ENCODE measurements at places on chromosomes 11 and 22.

GRCh38 chr11:111550258-111550657 is 9.7 kb downstream of the LAYN start:
- no peak for DNase-seq

DNA sequence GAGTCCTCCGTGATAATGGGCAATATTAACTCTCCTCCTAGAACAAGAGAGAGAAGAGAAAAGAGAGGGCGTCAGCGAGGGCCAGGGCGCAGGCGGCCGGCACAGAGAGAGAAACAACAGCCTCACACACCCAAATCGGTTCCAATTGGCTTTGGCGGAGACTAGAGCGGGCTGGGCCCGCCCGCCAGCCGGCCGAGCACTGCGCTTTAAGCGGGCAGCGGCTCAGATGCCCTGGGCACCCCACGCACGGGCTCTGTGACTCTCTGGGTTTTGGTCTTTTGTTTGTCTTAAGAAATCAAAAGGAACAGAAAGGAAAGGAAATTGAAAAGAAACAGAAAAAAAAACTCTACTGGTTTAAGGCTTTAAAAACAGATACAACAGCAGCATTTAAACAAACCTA is 17.0 kb downstream of the SLC22A12 start:
- no peak for DNase-seq

DNA sequence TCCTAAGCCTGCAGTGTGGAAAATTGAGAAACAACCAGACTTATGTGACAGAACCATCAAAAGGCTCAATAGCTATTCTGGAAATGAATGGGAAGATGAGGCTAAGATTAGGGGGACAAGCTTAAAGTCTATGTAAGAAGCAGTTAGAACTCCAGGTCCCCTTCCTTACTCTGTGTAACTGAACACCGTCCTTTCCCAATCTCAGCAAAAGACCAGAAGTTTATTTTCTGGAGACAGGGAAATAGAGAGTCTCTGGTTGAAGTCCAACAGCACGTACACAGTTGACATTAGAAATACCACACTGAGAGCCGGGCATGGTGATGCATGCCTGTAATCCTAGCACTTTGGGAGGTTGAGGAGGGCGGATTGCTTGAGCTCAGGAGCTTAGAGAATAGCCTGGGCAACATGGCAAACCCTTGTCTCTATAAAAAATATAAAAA is 93.9 kb downstream of the CD44 start:
- DNase-seq, result no peak

- peak; percentile 36 for DNase-seq
These were observed 7.5 kb upstream of the CDKN1C start for GRCh38 chr11:2892967-2893528.

- no peak for DNase-seq
These were observed 12.0 kb upstream of the ZDHHC13 start for GRCh38 chr11:19105011-19105410.

GRCh38 chr11:12013781-12014180 is 5.4 kb upstream of the DKK3 start:
- no peak for DNase-seq

DNA sequence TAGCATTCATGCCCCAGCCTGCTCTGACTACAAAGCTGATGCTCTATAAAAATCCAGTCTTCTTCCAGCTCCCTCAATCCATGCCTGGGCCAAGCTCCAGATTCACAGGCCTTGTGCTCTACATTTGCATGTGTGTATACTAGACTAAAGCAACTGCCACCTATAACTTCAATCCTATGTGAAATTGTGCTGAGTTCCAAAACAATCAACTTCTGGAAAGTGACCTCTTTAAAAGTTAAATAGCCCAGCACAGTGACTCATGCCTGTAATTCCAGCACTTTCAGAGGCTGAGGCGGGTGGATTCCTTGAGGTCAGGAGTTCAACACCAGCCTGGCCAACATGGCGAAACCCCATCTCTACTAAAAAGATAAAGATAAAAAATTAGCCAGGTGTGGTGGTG is 114.3 kb upstream of the ZC3H12C start:
- no peak for DNase-seq

DNA sequence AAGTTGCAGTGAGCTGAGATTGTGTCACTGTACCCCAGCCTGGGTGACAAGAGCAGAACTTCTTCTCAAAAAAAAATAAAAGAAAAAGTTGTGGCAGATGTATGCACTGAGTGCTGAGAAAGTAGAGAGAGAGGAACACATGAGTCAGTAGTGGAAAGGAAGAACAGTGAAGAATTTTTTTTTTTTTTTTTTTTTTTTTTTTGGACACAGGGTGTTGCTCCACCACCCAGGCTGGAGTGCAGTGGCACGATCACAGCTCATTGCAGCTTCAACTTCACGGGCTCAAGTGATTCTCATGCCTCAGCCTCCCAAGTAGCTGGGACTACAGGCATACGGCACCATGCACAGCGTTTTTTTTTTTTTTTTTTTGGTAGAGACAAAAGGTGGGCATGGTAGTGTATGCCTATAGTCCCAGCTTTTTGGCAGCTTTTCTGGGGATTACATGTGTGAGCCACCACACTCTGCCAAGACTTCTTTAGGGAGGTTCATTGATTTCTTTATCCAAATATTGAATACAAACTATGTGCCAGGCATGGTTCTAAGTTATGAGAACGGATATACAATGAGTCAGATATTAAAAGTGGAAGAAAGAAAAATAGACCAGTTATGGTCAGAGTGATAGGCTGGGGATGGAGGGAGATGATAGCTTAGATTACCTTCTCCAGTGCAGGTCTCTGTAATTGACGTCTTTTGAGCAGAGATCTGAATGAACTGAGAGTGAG is 62.0 kb downstream of the YAP1 start:
- DNase-seq, result no peak

DNA sequence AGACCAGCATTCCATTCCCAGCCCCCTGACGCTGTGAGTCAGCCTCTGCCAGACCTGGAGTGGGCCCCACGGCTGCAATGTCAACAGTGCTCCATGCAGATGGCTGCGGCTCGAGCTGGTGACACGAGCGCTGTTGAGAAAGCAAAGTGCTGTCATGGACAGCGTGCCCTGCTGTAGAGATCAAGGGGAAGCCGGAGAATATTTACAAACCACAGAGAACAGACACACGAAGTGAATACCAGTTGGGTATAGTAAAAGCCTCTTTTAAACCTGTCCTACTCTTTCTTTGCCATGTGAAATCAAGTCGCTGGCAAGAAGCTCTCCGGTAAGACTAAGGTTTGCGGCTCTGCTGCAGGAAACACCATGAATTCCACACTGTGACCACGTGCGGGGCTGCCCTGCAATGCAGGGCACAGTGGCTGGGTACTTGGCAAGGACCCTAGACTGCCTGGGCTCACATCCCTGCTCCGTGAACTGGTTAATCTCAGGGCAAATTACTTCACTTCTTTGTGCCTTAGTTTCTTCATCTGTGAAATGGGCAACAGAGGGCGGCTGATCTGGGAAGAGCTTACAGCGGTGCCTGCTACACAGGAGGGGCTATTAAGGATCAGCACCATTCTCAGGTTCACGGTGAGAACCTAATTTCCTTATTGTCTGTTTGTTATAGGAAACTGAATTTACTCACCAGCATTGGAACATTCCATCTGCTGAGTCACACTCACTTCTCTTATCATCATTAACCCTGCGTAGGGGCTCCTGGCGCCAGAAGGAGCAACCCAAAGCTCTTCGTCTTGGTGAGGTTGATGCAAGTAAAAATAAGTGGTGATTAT is 27.8 kb upstream of the ELFN2 start:
- no peak for DNase-seq

DNA sequence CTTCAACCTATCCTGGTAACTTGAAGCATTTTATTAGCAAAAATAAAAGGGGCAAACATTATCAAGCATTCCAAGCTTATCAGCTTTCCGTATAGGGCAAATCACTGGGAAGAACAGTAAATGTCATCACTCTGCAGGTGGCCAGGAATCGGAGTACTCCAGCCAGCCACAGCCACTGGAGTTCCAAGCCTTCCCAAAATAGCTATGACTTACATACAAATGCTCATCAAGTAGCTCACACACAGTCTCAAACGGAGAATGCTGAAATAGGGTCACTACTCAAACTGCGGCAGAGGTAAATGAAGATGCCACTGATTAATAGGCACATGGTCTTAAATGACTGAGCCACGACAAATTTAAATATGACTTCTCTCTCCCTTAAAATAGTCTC is 2.1 kb downstream of the USP28 start:
- no peak for DNase-seq

- DNase-seq, result no peak
These were observed 551.9 kb upstream of the KIRREL3 start for GRCh38 chr11:127552446-127552845.

DNA sequence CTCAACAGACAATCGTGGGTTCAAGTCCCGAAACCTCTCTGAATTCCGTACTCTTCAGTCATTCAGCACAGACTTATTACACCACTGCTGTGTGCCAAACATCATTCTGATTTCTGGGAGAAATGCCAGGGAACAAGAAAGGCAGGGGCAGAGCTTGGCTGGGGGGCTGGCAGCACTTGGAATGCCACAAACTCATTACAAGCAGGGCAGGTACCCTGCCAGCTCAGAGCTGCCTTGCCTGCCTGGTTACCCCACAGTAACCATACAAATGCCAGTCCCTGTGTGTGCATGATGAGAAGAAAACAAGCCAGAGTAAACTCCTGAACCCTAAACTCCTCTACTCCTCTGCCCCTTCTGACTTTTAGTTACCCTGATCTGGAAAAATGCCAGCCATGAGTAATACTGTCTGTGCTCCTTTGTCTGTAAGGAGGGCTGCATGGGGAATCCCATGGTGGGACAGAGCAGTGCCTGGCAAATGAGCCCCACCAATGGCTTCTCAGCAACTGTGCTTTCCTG is 6.9 kb upstream of the RAD9A start:
- DNase-seq, result no peak

DNA sequence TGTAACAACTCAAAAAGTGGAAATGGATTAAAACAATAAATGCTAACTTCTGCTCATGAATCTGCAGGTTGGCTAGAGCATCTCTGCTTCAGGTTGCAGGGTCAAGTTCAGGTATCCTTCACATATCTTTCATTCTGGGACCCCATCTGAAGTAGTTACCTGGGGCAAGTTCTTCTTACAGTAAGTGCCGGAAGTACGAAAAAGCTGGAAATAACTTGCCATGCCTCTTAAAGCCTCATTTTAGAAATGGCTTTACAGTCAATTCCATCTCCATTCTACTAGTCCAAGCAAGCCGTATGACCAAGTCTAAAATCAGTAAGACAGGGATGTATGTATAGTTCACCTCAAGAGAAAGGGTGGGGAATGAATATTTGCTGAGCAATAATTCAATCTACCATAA is 93.7 kb downstream of the FCHSD2 start:
- no peak for DNase-seq

GRCh38 chr11:3085052-3085451 is 27.8 kb upstream of the CARS1 start:
- no peak for DNase-seq

DNA sequence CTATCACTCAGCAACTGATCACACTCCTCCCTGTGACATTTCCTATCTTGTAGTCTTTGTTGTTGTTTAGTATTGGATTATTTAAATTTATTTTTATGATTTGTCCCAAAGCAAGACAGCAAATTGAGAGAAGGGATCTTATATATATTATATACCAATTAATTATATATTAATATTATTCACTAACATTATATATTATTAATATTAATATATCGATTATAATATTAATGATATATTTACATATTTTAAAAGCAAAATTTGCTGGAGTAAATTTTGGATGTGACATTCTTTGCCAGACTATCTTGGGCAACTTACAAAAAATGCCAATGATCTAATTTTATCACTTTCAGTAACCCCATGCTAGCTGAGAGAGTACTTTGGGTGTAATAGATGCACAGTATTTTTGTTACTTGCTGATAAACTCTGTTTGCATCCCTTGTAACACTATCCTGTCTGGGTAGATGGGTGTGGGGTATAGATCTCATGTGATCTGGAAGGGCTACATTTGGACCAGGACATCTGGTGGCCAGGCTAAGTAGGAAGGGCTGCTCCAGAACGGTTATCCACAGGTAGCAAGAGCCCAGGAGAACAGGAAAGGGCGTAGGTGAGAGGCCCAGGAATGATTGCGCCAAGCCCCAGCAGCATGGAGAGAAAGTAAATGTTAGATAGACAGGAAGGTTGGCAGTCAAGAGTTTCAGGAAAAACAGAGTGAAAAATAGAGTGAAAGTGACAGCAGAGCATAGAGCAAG is 608.6 kb upstream of the KIRREL3 start:
- DNase-seq, result no peak

DNA sequence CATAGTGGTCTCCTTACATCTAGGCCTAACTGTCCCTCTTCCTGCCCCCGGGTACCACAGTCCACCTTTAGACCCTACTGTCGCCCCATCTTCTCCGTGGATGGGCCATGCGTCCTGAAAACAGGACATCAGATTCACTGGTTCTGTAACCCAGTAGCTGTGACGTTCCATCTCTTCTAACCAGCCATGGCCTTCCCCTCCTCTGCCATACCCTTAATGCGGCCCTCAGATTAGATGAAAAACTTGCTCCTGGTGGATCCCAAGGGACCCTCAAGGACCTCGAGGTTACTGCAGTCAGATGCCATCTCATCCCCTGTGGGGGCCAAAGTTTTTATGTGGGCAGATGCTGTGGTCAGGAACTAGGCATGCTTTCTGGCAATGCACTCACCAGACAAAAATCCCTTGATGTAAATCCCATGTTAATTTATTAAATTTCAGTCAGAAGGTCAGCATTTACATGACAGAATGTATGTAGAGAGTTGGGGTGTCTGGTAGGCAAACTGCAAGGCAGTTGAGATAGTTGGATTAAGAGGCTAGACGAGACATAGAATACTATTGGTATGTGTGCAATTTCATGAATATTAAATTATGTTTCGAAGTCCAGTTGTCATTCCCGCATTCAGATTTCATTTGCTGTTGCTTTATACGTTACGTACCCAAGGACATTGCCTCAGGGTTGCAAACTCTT is 64.3 kb downstream of the WNT11 start:
- no peak for DNase-seq

Measured in CD4-positive, alpha-beta T cell treated with Interleukin-4 for 4 hours (primary cell).